ENCODE measurements at places on chromosomes 5 and 9.

- DNase-seq = no peak
- no peaks in the 10 kb centered on the region for H3K27me3 ChIP-seq
- H3K4me1 ChIP-seq = no peaks in the 10 kb centered on the region
- H3K4me3 ChIP-seq = no peak overlapping the region
- H3K27ac ChIP-seq = no peak overlapping the region
Observed at GRCh38 chr9:79143211-79143610, 428.6 kb upstream of the TLE4 start.

- no peak overlapping the region for H3K4me3 ChIP-seq
- H3K36me3 ChIP-seq = no peaks in the 10 kb centered on the region
- DNase-seq = no peak
- H3K4me1 ChIP-seq = no peaks in the 10 kb centered on the region
- no peak overlapping the region for H3K27ac ChIP-seq
- H3K27me3 ChIP-seq = peaks cover 2% of the 10 kb centered on the region
Observed at GRCh38 chr5:91332267-91333045, 50.7 kb downstream of the ARRDC3 start.

- H3K4me3 ChIP-seq = no peak overlapping the region
- no peaks in the 10 kb centered on the region for H3K27me3 ChIP-seq
- peaks cover 14% of the 10 kb centered on the region for H3K4me1 ChIP-seq
- no peak overlapping the region for H3K27ac ChIP-seq
Observed at GRCh38 chr5:78116167-78116566, 178.3 kb downstream of the AP3B1 start.

DNA sequence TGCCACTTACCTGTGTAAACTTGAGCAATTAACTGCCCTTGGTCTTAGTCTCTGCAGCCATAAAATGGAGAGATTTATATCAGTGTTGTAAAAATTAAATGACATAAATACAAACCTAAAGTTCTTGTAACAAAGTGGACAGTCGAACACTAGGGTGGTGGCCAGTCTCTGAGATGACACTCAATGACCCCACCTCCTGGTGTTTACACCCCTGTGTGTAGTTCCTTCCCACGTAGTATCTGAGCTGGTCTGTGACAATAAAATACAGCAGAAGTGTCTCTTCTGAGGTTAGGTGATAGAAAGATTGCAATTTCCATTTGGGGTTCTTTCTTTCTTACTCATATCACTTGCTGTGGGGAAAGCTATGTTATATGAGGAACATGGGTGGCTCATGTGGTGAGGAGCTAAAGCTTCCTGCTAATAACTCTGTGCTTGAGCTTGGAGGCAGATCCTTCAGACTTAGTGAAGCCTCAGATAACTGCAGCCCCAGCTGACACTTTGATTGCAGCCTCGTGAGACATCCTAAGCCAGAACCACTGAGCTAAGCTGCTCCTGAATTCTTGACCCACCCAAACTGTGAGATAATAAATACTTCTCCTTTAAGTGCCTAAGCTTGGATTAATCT lies 173.4 kb upstream of the CHD1 start:
- no peaks in the 10 kb centered on the region for H3K36me3 ChIP-seq
- H3K27me3 ChIP-seq = no peaks in the 10 kb centered on the region
- H3K4me1 ChIP-seq = no peaks in the 10 kb centered on the region
- H3K27ac ChIP-seq = no peak overlapping the region
- H3K4me3 ChIP-seq = no peak overlapping the region

GRCh38 chr5:7717691-7718090 lies 133.2 kb downstream of the CFAP90 start:
- no peak overlapping the region for H3K4me3 ChIP-seq
- no peaks in the 10 kb centered on the region for H3K27me3 ChIP-seq
- no peaks in the 10 kb centered on the region for H3K36me3 ChIP-seq

- H3K4me1 ChIP-seq = peaks cover 5% of the 10 kb centered on the region
- H3K27ac ChIP-seq = no peak overlapping the region
- H3K36me3 ChIP-seq = peaks cover 3% of the 10 kb centered on the region
- no peak for DNase-seq
Observed at GRCh38 chr9:88164850-88165249, 26.6 kb upstream of the SPATA31C2 start.

GRCh38 chr5:38500573-38501260 lies 55.7 kb downstream of the LIFR start:
- DNase-seq = no peak
- no peaks in the 10 kb centered on the region for H3K4me1 ChIP-seq
- no peaks in the 10 kb centered on the region for H3K36me3 ChIP-seq
- no peak overlapping the region for H3K4me3 ChIP-seq

- H3K4me3 ChIP-seq = no peak overlapping the region
- no peak for DNase-seq
- H3K27me3 ChIP-seq = no peaks in the 10 kb centered on the region
Observed at GRCh38 chr5:165015547-165015946, 1510.1 kb downstream of the MAT2B start.

GRCh38 chr5:143059976-143060765 lies 290.0 kb downstream of the ARHGAP26 start:
- no peak for DNase-seq
- H3K27ac ChIP-seq = no peak overlapping the region
- H3K4me1 ChIP-seq = peaks cover 30% of the 10 kb centered on the region

GRCh38 chr5:116035123-116035522 lies 2.9 kb downstream of the ARL14EPL start:
- no peak overlapping the region for H3K4me3 ChIP-seq
- no peaks in the 10 kb centered on the region for H3K36me3 ChIP-seq
- H3K27me3 ChIP-seq = no peaks in the 10 kb centered on the region
- peaks cover 8% of the 10 kb centered on the region for H3K4me1 ChIP-seq

- no peak for DNase-seq
- peaks cover 4% of the 10 kb centered on the region for H3K27me3 ChIP-seq
- no peaks in the 10 kb centered on the region for H3K36me3 ChIP-seq
- H3K4me3 ChIP-seq = no peak overlapping the region
- H3K27ac ChIP-seq = peak overlapping the region; percentile 57
- H3K4me1 ChIP-seq = peaks cover 36% of the 10 kb centered on the region
Observed at GRCh38 chr9:94805585-94805984, 79.1 kb downstream of the AOPEP start.

DNA sequence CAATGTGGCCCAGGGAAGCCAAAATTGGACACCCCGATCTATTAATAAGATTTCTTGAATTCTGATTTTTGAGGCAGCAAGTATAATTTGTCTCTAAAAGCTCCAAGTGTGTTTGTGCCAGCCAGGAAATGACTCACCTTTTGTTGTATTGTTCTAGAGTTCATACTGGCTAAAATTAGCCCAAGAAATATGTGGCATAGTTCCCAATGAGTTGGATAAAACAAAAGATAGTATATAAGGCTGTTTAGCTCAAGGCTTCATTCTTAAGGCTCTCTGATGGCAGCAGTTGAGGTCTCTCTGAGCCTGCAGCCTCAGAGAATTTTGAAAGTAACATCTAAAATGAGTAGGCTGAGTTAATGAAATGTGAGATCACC lies 21.6 kb downstream of the HMGXB3 start:
- no peak overlapping the region for H3K27ac ChIP-seq
- no peak for DNase-seq
- H3K27me3 ChIP-seq = no peaks in the 10 kb centered on the region
- no peaks in the 10 kb centered on the region for H3K4me1 ChIP-seq
- H3K4me3 ChIP-seq = no peak overlapping the region

- no peaks in the 10 kb centered on the region for H3K27me3 ChIP-seq
- H3K27ac ChIP-seq = no peak overlapping the region
- H3K4me3 ChIP-seq = no peak overlapping the region
- H3K4me1 ChIP-seq = no peaks in the 10 kb centered on the region
- no peak for DNase-seq
Observed at GRCh38 chr5:28512648-28513047, 1474.3 kb upstream of the CDH9 start.

- peaks cover 35% of the 10 kb centered on the region for H3K27me3 ChIP-seq
- H3K36me3 ChIP-seq = no peaks in the 10 kb centered on the region
- H3K4me1 ChIP-seq = no peaks in the 10 kb centered on the region
- no peak for DNase-seq
- H3K4me3 ChIP-seq = no peak overlapping the region
- H3K27ac ChIP-seq = no peak overlapping the region
Observed at GRCh38 chr5:132826424-132827082, 3.9 kb downstream of the SHROOM1 start.

- no peaks in the 10 kb centered on the region for H3K27me3 ChIP-seq
- H3K27ac ChIP-seq = no peak overlapping the region
- H3K4me1 ChIP-seq = peaks cover 2% of the 10 kb centered on the region
- H3K4me3 ChIP-seq = no peak overlapping the region
- H3K36me3 ChIP-seq = no peaks in the 10 kb centered on the region
Observed at GRCh38 chr9:106615118-106615889, 247.7 kb upstream of the ZNF462 start.

- peaks cover 2% of the 10 kb centered on the region for H3K27me3 ChIP-seq
- peaks cover 13% of the 10 kb centered on the region for H3K36me3 ChIP-seq
- H3K4me1 ChIP-seq = peaks cover 19% of the 10 kb centered on the region
- no peak overlapping the region for H3K4me3 ChIP-seq
- DNase-seq = no peak
Observed at GRCh38 chr5:59716966-59717500, 176.5 kb downstream of the PDE4D start.

GRCh38 chr5:169746147-169746694 lies 109.1 kb downstream of the DOCK2 start:
- no peak overlapping the region for H3K4me3 ChIP-seq
- H3K27ac ChIP-seq = no peak overlapping the region
- peaks cover 3% of the 10 kb centered on the region for H3K27me3 ChIP-seq

GRCh38 chr9:133513214-133514100 lies 11.3 kb downstream of the MYMK start:
- no peak for DNase-seq
- no peaks in the 10 kb centered on the region for H3K36me3 ChIP-seq
- H3K4me3 ChIP-seq = no peak overlapping the region
- H3K27ac ChIP-seq = no peak overlapping the region

DNA sequence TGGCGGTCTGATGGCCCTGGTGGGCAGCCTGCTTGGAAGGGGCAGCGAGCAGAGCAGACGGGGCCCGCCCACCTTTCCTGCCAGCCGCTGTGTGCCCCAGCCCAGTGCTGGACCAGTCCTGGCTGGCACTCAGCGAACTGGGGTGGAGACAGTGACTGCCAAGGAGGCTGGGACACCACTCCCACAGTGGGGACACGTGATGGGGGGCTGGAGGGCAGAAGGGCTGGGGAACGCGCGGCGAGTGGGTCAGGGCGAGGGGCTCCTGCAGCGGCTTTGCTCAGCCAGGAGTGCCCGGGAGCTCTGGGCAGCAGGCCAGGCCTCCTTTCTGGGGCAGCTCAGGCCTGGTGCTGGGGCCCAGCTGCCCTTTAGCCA lies 19.5 kb downstream of the NCS1 start:
- H3K4me1 ChIP-seq = peaks cover 39% of the 10 kb centered on the region
- peaks cover 14% of the 10 kb centered on the region for H3K27me3 ChIP-seq
- H3K36me3 ChIP-seq = no peaks in the 10 kb centered on the region

- H3K4me3 ChIP-seq = no peak overlapping the region
- H3K36me3 ChIP-seq = peaks cover 6% of the 10 kb centered on the region
- peaks cover 3% of the 10 kb centered on the region for H3K4me1 ChIP-seq
- no peak for DNase-seq
Observed at GRCh38 chr9:35357116-35357515, 132.8 kb upstream of the RUSC2 start.

DNA sequence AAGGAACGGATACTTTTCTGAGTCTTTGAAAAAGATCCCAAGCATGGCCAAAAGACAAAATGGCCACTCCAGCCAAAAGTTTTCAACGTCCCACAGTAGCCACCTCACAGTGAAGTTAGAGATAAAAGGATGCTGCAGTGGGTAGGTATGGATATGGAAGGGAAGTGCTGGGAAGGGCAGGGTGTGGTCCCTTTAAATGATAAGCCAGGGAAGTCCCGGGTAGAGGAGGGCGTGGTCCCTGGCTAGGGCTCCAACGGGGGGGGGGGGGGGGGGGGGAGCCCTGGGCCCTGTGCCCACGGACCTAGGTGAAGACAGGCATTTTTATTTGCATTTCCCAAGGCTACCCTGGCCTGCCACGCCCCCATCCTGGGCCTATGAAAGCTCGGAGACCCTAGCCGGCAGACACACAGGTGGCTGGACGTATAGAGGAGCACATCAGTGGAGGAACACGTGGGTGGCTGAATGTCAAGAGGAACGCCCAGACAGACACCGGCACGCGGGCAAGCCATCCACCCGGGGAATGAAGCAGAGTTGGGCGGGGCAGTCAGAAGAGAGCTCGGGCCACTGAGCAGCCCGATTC lies 306.7 kb downstream of the NFIB start:
- H3K27me3 ChIP-seq = peaks cover 2% of the 10 kb centered on the region
- H3K4me3 ChIP-seq = no peak overlapping the region
- no peaks in the 10 kb centered on the region for H3K36me3 ChIP-seq
- peaks cover 3% of the 10 kb centered on the region for H3K4me1 ChIP-seq

DNA sequence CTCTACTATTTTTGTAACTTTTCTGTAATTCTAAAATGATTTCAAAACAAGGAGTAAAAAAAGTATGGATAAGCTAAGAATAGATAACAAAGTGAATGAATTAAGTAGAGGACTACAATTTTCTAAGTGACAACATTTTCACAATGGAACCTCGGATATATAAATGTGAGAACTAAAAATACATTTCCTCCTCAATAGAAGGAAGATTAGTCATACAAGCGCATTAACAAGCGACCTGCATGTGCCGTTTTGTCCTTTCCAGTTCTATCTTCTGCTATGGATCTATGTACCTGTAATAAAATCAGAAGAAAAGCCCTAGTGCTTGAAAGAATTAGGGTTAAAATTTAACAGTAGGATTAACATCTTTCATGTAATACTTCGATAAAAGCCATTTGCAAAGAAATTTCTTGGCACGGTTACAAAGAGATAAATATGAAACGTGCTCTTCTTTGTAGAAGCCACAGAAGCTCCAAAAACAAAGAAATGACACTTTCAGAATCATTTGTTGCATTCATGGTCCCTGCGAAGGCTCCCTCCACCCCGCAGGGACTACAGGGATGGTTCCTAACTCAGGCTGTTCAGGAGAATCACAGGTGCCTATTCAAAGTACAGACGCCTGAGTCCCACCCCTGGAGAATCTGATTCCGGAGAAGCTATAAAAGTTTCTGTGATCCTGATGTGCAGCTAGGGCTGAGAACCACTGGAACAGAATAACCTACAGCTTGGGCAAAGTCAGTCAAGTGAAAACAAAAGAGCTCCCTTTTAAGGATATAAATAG lies 216.6 kb upstream of the EFNA5 start:
- H3K27ac ChIP-seq = no peak overlapping the region
- no peak overlapping the region for H3K4me3 ChIP-seq
- peaks cover 6% of the 10 kb centered on the region for H3K4me1 ChIP-seq
- no peaks in the 10 kb centered on the region for H3K27me3 ChIP-seq

- no peak overlapping the region for H3K27ac ChIP-seq
- no peak overlapping the region for H3K4me3 ChIP-seq
- no peaks in the 10 kb centered on the region for H3K36me3 ChIP-seq
- peaks cover 2% of the 10 kb centered on the region for H3K27me3 ChIP-seq
- no peaks in the 10 kb centered on the region for H3K4me1 ChIP-seq
Observed at GRCh38 chr9:97046228-97046627, 7.3 kb upstream of the CTSV start.

- H3K4me3 ChIP-seq = no peak overlapping the region
- no peaks in the 10 kb centered on the region for H3K4me1 ChIP-seq
- DNase-seq = no peak
- no peak overlapping the region for H3K27ac ChIP-seq
- H3K36me3 ChIP-seq = no peaks in the 10 kb centered on the region
- no peaks in the 10 kb centered on the region for H3K27me3 ChIP-seq
Observed at GRCh38 chr5:162473041-162473714, 405.6 kb downstream of the GABRG2 start.

DNA sequence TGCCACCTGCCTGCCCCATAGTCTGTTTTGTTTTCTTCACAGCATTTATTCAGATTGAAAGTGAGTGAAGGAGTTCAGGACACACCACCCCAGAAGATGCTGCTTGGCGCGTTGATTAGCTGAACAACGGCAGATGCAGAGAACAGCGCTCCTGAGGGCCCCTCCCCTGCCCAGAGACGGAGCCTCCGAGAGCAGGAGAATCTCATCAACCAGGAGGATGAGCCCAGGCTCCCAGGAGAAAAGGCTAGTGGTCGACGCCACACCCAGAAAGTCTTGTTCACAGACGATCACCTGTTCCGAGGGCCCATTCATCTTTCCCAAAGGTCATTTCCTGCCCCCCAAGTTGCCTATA lies 180.4 kb upstream of the PPP1R26 start:
- H3K27me3 ChIP-seq = peaks cover 8% of the 10 kb centered on the region
- no peak overlapping the region for H3K27ac ChIP-seq
- H3K4me1 ChIP-seq = peaks cover 14% of the 10 kb centered on the region
- no peak overlapping the region for H3K4me3 ChIP-seq
- DNase-seq = no peak
